ENCODE measurements at places on chromosomes 12 and 14. TPM values are rescaled to one million over a fixed set of nuclear protein-coding genes. Genes with fewer than 3 reads are reported as not detected.

AJUBA gene
- total RNA-seq, result 0.67 TPM

MDP1 gene
- 16.3 TPM for total RNA-seq

BCL2L2 gene
- total RNA-seq, result 11.8 TPM

GRCh38 chr12:77992760-77993159 lies 162.1 kb downstream of the NAV3 start:
- H3K27ac ChIP-seq, result no peak overlapping the region
- H3K4me3 ChIP-seq, result no peak overlapping the region
- DNase-seq, result no peak
- no peaks in the 10 kb centered on the region for H3K27me3 ChIP-seq

DNA sequence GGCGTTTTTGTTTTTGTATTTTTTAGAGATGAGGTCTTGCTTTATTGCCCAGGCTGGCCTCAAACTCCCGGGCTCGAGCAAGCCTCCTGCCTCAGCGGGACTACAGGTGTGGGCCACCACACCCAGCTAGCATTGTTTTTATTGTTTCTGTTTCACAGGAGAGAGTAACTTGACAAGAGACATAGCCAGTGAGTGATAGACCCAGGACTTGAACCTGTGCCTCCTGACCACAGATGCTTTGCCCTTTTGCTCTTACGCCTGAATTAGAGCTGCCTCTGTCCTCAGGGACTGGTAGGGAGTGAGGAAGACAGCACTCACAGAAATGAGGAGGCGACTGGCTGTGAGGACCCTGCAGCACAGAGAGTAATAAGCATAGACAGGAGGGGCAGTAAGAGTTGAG lies 2.3 kb downstream of the EVL start:
- DNase-seq, result no peak
- H3K27me3 ChIP-seq, result no peaks in the 10 kb centered on the region
- H3K36me3 ChIP-seq, result peaks cover 30% of the 10 kb centered on the region
- peaks cover 94% of the 10 kb centered on the region for H3K4me1 ChIP-seq
- H3K4me3 ChIP-seq, result peak overlapping the region; percentile 94

- DNase-seq, result no peak
- peaks cover 9% of the 10 kb centered on the region for H3K27me3 ChIP-seq
- H3K36me3 ChIP-seq, result no peaks in the 10 kb centered on the region
- H3K4me1 ChIP-seq, result no peaks in the 10 kb centered on the region
Observed at GRCh38 chr14:58730792-58731464, 93.2 kb downstream of the DACT1 start.

GRCh38 chr12:67333649-67334048 lies 64.5 kb downstream of the CAND1 start:
- peaks cover 10% of the 10 kb centered on the region for H3K36me3 ChIP-seq
- H3K27ac ChIP-seq, result no peak overlapping the region
- no peaks in the 10 kb centered on the region for H3K27me3 ChIP-seq
- no peak for DNase-seq
- no peak overlapping the region for H3K4me3 ChIP-seq

DNA sequence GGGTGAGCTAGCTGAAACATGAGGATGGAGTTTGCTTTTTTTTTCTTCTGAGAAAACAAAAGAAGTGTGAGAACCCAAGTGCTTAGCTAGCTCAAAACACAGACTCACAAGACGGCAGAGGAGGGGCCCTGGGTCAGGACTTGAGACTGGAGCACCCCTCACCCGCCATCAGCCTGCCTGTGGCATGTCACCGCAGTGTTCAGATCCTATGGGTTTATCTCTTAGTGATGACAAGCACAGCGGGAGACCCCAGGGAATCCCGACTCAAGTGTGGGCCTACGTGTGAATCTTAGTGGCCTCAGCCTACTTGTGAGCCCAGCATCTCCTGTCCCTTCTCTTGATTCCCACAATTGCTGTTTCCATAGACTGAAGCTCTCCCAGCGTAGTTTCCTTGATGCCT lies 22.9 kb downstream of the DYRK4 start:
- peaks cover 8% of the 10 kb centered on the region for H3K4me1 ChIP-seq
- H3K27me3 ChIP-seq, result no peaks in the 10 kb centered on the region
- H3K4me3 ChIP-seq, result no peak overlapping the region
- H3K27ac ChIP-seq, result no peak overlapping the region

GRCh38 chr12:47276253-47276620 lies 196.5 kb upstream of the AMIGO2 start:
- H3K4me1 ChIP-seq, result peaks cover 66% of the 10 kb centered on the region
- H3K27ac ChIP-seq, result peak overlapping the region; percentile 85
- H3K27me3 ChIP-seq, result no peaks in the 10 kb centered on the region
- DNase-seq, result no peak
- no peaks in the 10 kb centered on the region for H3K36me3 ChIP-seq

- no peak overlapping the region for H3K4me3 ChIP-seq
- no peaks in the 10 kb centered on the region for H3K36me3 ChIP-seq
- H3K27me3 ChIP-seq, result peaks cover 14% of the 10 kb centered on the region
- no peak overlapping the region for H3K27ac ChIP-seq
- H3K4me1 ChIP-seq, result no peaks in the 10 kb centered on the region
Observed at GRCh38 chr12:111233786-111234185, 135.1 kb downstream of the PHETA1 start.

- DNase-seq, result no peak
- H3K36me3 ChIP-seq, result peaks cover 38% of the 10 kb centered on the region
- H3K27me3 ChIP-seq, result no peaks in the 10 kb centered on the region
- peak overlapping the region; percentile 100 for H3K27ac ChIP-seq
Observed at GRCh38 chr12:124915239-124916236, 1.1 kb upstream of the UBC start.

- H3K27ac ChIP-seq, result no peak within 1 kb of the TSS
- H3K27me3 ChIP-seq, result no peaks in the 10 kb centered on the region
- H3K4me1 ChIP-seq, result peaks cover 17% of the 10 kb centered on the region
- peaks cover 26% of the 10 kb centered on the region for H3K36me3 ChIP-seq
- peak; percentile 74 for DNase-seq
- no peak within 1 kb of the TSS for H3K4me3 ChIP-seq
Observed at GRCh38 chr12:14803011-14803829, at the start of the genes C12orf60 and WBP11. Gene C12orf60, plus strand, starts transcription at chr12:14803670. Its CDS starts 19,266 bp downstream, at chr12:14822936. Gene WBP11, minus strand, starts transcription at chr12:14803478. Its CDS starts 2,095 bp downstream, at chr12:14801383.

GRCh38 chr14:31582286-31582691 lies 21.1 kb downstream of the NUBPL start:
- no peak overlapping the region for H3K27ac ChIP-seq
- peaks cover 4% of the 10 kb centered on the region for H3K4me1 ChIP-seq
- no peak overlapping the region for H3K4me3 ChIP-seq
- peaks cover 22% of the 10 kb centered on the region for H3K36me3 ChIP-seq
- H3K27me3 ChIP-seq, result no peaks in the 10 kb centered on the region
- no peak for DNase-seq

GRCh38 chr14:87233266-87233665 lies 759.7 kb downstream of the GALC start:
- no peaks in the 10 kb centered on the region for H3K4me1 ChIP-seq
- DNase-seq, result no peak
- H3K27ac ChIP-seq, result no peak overlapping the region
- no peaks in the 10 kb centered on the region for H3K27me3 ChIP-seq
- no peak overlapping the region for H3K4me3 ChIP-seq
